ENCODE measurements at places on chromosomes 3 and 15. TPM values are rescaled to one million over a fixed set of nuclear protein-coding genes. Genes with fewer than 3 reads are reported as not detected.

- no peak for DNase-seq
Measured at GRCh38 chr15:68409736-68410370, 22.1 kb downstream of the ITGA11 start.

DNA sequence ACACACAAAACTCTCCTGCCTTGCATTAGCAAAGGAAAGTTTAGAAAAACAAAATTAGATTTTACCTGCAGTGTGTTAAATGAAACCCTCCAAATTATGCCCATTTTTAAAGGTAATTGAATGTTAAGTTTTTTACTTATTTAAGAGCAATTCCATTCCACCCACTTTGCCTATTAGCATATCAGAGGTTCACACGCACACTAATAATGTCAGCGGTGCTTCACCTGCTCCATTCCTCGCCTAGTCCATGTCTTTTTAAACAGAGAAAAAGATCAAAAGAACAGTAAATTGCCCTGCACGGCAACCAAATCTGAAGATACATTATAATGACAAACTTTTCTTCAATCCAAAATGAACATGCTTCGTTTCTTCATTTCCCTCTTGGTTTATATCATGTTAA, 97.3 kb upstream of the LRRN1 start:
- DNase-seq = no peak

- no peak for DNase-seq
Measured at GRCh38 chr15:70034596-70034995, 63.1 kb downstream of the TLE3 start.

DNA sequence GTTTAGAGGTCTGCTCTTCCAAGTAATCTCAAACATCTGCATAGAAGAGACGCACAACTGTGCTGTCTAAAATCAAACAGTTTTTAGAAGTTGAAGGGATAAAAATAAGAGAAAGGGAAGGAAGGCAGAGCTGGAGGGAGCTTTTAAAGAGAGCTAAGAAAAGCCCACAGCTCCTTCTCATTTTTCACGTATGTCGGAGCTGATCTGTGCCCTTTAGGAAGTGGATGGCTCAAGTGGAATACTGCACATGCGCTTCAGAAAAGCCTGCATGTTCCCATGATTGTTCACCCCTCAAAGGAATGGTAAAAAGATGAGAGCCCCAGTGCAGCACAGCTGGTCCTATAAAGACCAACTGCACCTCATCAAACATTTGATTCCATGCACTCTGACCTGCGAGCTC, 207.2 kb downstream of the ADAMTS17 start:
- no peak for DNase-seq

DNA sequence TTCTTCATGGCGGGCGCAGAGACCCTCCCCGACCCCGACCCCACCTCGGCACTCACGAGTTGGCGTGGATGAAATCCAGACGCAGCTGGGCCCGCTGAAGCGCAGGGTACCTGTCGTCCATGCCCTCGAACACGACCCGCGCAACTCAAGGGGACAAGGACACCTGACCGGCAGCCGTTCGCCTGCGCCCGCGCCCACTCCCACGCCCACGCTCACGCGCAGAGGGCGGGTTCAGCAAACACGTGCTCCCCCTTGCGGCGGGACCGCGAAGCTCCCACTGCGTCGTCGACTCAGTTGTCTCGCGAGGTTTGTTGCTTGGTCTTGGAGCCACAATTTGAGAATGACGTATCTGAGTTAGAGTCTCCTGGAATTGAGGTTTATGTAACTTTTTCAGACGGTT, at the start of gene MORC1:
TSS of gene MORC1 (minus strand) at position 196 of the 400 bp plus-strand sequence. CDS start at position 121, 75 bp downstream.
- no peak for DNase-seq

DNA sequence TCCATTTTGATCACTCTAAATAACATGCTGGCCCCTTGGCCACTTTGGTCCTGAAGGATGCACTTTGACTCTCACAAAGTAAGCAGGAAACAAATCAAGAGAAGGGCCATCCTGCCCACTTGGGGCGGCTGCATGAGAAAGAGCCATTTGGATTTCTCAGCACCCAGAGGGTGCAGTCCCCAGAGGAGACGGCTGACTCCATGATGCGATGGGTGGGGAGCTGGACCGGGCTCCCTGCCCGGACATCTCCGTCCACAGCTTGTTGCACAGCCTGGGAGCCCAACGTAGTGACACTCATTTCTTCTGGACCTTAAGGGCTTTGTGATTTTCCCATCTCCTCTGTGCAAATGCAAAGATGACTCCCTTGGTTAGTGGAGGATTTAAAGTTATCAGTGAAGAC, 4.0 kb upstream of the HRH1 start:
- no peak for DNase-seq

DNA sequence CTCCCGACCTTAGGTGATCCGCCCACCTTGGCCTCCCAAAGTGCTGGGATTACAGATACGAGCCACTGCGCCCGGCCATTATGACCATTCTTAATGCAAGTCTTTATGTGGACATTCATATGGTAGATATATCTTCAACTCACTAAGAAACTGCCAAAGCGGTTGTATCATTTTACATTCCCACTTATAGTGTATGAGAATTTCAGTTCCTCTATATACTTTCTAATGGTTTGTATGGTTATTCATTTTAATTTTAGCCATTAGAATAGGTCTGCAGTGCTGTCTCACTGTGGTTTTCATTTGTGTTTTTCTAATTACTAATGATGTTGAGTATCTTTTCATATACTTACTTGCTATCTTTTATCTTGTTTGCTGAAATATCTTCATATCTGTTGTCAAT, 32.5 kb downstream of the TCF12 start:
- DNase-seq = no peak

DNA sequence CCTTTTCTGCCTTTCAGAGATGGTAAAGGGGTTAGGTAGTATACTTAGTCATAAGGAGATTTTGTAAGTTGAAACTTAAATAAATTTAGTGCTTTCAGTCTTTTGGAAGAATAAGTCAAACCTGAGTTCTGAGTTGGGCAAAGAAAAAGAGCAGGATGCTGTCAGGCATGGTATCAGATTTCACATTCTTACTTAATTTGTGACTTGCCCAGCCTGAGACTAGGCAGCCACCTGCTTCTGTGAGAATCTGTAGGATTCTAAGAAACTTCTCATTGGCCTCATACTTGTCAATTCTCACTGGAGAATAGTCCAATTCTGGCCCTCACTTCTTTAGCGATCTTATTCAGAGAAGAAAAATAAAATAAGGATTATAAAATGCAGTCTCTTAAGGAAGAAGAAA, 577.5 kb downstream of the DIPK2A start:
- DNase-seq = no peak

GRCh38 chr3:124230998-124231397, 239.1 kb upstream of the ROPN1 start:
- no peak for DNase-seq

- no peak for DNase-seq
Measured at GRCh38 chr15:88400591-88401250, 66.5 kb downstream of the MRPL46 start.

GRCh38 chr3:79019137-79019923, 748.5 kb downstream of the ROBO1 start:
- peak; percentile 86 for DNase-seq

DNA sequence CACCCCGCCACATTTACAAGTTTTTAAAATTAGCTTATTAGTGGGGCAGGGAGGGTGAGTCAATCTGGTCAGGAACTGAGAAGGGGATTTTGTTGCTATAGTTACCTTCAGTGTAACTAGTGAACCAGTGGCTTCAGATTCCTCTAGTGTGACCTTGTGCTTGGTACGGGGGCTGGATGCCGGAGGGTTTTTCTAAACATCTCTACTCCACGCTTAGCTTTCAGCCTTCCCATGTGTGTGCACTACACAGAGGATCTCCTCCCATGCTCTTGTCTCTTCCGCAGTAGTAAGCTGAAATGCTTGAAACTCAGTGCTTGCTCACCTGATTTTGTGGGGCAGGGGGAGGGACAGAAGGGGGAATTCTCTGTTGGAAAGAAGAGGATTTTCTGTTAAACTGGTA, 67.9 kb upstream of the AKAP13 start:
- DNase-seq = no peak

DNA sequence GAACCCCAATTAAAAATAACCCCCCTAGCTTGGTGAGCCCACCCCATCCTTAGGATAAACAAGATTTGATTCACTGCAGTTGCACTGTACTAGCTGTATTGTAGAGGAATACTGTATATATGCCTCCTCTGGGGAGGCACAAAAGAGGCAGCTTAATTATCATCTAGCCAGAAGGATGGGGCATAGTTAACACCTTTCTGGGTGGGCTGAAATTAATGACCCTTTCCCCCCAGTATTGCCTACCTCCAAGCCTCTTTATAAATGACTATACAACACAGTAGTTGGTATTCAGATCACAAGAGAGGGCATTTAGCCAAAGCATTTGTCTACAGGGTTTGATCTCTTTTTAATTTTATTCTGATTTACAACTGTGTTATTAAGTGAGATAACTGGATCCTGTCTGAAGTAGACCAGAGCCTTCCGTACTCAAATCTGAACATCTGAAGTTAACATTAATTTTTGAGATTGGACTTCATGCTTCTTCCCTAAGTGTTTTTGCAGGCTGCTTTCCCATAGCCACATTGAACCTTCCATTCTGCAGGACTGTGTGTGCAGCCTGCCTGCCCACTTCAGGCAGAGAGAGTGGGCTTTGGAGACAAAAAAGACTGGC, 807.0 kb upstream of the ARRDC4 start:
- no peak for DNase-seq

DNA sequence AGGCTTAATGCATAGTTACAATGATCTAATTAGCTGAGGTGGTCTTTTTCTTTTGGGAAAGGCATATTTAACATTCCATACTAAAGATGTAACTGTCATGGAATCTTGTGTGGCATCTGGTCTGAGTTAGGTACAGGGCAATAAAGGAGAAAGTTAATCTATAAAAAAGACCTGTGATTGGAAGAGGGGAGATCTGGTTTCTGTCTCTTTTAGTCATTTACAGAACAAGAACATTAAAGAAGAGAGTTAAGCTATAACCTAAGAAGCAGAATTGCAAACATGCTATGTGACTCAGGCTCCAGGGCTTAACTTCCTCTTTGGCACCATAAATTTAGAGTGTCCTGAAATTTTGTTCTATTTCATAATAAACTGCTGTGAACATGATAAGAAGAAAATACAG, 47.2 kb upstream of the MME start:
- peak; percentile 6 for DNase-seq

- DNase-seq = no peak
Measured at GRCh38 chr3:29438580-29438979, 157.7 kb downstream of the RBMS3 start.

- DNase-seq = no peak
Measured at GRCh38 chr3:72636969-72637597, 211.2 kb downstream of the SHQ1 start.

GRCh38 chr3:131036200-131036816, 9.6 kb downstream of the NEK11 start:
- DNase-seq = peak; percentile 55

DNA sequence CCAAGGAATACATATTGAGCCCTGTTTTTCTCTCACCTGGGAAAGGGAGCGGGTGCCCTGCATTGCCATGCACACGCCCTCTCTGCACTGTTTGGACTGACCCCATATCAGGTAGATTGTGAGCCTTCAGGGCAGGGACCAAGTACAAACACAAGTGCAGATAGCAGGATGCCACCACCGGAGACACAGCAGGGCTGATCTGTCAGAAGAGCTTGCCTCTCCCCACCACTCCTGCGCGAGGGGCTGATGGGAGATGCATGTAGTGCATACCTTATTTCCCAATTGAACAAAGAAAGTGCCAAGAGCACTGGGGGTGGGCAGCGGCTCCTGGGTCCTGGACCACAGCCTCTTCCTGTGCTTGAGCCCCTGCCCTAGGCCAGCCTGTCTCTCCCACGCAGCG, 9.0 kb upstream of the SLCO2A1 start:
- DNase-seq = no peak

DNA sequence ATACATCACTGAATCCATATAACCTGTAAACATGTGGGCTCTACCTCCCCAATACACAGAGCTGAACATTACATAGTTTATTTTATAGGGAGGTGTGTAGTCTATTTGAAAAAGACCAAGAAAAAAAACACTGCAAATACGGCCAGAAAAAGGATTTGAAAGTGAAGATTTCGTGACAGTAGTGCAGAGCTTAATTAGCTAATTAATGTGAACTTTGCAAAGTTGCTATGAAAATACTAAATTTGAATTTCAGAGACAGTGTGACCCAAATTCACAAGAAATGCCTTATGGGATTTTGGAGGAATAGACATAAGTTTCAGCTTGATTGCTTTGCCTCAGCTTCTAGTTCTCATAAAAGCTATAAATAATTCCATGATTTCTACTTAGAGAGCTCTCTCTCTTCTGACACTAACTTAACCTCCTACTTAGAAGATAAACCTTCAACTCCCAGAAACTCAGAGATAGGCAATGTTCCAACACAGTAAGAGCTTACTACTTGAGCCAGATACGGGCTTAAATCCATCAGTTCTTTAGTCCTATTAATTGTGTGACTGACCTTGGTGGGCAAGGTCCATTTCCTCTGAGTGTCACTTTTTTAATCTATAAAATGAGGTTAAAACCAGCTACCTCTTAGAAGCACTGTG, 87.3 kb upstream of the THBS1 start:
- DNase-seq = no peak

GRCh38 chr15:59349680-59350420, 22.8 kb downstream of the MYO1E start:
- peak; percentile 99 for DNase-seq

DNA sequence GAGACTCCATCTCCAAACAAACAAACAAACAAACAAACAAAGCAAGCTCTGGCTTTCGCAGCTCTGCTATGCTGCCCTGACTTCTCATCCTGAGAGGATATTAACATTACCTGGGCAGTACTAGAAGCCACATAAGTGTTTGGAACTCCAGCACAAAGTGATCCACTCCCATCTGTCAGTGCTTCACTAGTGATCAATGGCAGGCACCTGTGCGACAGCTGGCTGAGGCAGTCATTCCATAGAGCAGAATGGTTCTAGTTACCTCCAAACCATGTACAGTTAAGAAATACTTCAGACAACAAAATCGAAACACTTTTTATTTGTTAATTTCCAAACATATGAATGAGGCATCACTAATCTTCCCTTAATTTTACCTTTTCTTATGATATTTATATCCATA, 2.8 kb upstream of the MB21D2 start:
- DNase-seq = no peak

DNA sequence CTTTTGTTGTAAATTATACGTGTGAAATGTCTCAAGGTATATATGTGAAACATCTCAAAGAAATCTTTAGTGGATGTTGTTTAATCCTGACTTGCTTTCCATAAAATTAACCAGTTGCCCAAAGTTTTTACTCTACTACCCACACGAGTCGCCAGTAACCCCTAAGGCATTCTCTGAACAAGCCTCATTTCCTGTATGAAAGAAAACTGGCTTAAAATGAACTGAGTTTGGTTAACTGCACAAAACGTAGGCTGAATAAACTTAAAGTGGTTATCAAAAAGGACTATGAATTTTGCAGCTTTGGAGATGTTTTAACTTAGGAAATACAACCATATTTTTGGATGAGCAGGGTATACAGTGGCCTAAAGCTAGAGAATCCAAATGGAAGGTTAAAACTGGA, 2.7 kb upstream of the APPL1 start:
- peak; percentile 18 for DNase-seq

GRCh38 chr15:69145149-69145693, 15.2 kb upstream of the GLCE start:
- DNase-seq = no peak

- no peak for DNase-seq
Measured at GRCh38 chr15:70491201-70491621, 272.1 kb downstream of the UACA start.

Gene CFAP100
- total RNA-seq = not detected

Gene GXYLT2
- total RNA-seq = 0.79 TPM

Gene SERPINI1
- 3.3 TPM for total RNA-seq

Gene SLC28A2
- not detected for total RNA-seq

Gene SLC33A1
- total RNA-seq = 67.7 TPM

Gene PRKAR2A
- total RNA-seq = 28.7 TPM

Gene MST1
- total RNA-seq = 7.6 TPM

Gene CCDC80
- 8.2 TPM for total RNA-seq

Gene FOXB1
- total RNA-seq = not detected

Gene SOX2
- total RNA-seq = 15.4 TPM

Gene GPR160
- total RNA-seq = 2.0 TPM
